ENCODE measurements at places on chromosomes 2 and 18.

DNA sequence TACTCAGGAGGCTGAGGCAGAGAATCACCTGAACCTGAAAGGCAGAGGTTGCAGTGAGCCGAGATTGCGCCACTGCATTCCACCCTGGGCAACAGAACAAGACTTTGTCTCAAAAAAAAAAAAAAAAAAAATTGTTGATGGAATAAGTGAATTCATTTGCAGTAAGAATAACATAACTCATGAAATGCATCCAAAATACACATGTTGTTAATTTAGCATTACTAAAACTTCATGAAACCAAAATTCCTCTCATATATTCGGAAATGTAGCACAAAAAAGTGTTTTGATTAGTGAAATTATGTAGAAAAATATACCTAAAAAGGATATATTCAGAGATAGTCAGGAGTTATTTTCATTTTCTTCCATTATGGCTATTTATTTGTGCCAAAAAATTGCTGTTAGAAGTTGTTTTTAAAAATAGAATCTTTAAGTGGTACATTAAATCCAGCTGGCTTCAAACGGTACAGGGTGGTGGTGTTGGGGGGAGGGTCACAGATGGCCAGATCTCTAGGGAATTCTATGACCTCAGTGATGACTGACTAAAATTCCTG is 78.2 kb upstream of the UGP2 start:
- no peak for DNase-seq

DNA sequence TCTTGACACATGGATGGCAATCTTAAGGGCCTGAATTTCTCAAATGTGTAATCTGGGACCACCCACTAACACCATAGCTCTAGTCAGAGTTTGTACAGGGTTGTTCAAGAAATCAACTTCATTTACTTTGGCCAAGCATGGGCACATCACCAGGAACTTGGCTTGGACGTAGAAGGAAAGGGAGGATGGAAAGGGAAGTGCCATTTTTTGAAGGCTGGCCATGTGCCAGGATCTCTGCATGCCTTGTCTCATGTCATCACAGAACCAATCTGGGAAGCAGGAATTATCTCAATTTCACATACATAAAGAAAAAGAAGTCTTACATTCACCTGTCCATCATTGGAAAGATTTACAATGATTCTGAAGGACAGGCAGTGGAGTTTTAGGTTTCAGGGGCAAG is 128.1 kb downstream of the ANTXR1 start:
- DNase-seq: no peak

DNA sequence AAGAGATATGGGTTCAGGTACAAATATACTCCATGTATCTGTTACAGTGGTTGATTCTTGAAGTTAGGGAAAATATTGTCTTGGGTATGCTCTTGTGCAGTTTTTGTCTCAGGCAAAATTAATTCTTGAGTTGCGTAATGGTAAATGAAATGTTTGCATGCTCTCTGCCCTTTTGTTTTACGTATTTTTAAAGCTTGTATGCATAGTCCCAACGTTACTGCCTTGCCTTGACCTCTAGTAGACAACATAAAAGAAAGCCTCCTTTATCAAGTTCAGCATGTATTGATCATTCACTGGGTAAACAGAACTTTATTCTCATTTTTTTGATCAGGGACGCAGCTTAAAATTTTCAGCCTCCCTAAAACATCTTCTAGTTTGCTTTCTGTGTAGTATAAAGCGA is 283.1 kb downstream of the THSD7B start:
- no peak for DNase-seq

DNA sequence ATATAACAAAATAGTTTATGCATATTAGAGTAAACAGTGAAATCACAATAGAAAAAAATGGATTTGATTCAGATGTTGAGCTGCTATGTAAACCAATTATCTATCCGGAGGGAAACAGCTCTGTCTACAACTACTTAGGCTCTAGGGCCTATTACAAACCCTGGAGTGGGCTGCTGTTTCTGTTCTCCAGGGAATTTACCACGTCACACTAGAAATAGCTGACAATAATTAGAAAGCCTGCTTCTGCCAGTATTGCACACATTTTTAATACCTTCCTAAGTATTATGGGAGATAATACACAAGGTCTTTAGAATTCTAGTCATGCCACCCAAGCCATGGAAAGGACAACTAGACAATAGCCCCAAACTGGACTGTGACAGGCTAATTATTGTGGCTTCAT is 411.1 kb downstream of the FIGN start:
- no peak for DNase-seq

DNA sequence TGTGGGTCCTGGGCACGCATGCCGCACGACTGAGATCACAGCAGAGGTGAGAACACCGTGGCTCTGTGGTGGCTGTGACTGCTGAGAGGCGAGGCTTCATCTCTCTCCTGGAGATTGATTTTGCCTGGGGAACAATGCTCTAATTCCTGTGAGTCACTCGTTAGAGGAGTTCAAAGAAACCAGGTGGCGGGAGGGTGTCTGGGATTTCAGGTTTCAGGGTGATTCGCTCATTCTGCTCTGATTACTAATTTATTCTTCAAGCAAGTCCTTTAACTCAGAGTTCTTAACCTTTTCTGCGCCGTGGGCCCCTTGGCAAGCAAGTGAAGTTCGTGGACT is 56.3 kb downstream of the GLI2 start:
- no peak for DNase-seq

DNA sequence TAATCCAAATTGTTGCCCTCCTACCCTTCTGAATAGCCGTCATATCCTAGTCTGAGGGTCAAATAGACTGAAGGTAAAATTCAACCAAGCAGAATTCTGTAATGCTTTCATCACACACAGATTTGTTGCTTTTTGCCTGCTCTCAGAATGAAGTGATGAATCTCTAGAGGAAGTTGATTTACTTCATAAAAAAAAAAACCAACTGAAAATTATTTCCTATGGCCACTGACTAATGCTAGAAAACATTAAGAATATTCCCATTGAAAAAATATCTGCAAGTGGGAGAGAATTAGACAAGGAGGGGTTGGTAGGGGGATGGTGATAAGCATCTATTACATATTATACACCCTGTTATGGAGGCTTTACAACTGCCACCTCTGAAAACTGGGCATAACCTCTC is 2.3 kb upstream of the IL1RL2 start:
- no peak for DNase-seq

DNA sequence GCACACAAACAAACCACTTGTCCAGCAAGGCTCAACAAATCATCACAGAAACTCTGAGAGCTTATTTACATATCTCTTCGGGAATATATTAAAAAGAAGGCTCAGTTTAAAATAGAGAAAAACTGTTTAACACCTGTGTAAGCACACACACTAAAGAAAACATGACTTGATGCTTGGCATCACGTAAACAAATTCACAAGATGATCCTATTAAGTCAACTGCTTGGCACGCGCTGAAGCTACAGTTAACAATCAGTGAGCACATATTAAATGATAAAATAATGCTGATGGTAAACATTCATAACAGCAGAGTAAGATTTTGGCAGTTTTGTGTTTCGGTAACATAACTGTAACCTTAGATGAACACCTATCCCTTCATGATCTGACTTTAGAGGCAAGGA is 4.3 kb upstream of the HES6 start:
- no peak for DNase-seq

GRCh38 chr18:51988277-51988676 is 351.7 kb upstream of the DCC start:
- DNase-seq: no peak

DNA sequence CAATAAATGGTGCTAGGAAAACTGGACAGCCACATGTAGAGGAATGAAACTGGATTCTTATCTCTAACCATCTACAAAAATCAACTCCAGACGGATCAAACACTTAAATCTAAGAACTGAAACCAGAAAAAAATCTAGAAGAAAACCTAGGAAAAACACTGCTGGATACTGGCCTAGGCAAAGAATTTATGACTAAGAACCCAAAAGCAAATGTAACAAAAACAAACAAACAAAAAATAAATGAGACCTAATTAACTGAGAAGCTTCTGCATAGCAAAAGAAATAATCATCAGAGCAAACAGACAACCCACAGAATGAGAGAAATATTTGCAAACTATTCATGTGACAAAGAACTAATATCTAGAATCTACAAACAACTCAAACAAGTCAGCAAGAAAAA is 314.0 kb upstream of the REV1 start:
- no peak for DNase-seq

GRCh38 chr2:37563375-37564015 is 107.9 kb downstream of the CDC42EP3 start:
- no peak for DNase-seq

DNA sequence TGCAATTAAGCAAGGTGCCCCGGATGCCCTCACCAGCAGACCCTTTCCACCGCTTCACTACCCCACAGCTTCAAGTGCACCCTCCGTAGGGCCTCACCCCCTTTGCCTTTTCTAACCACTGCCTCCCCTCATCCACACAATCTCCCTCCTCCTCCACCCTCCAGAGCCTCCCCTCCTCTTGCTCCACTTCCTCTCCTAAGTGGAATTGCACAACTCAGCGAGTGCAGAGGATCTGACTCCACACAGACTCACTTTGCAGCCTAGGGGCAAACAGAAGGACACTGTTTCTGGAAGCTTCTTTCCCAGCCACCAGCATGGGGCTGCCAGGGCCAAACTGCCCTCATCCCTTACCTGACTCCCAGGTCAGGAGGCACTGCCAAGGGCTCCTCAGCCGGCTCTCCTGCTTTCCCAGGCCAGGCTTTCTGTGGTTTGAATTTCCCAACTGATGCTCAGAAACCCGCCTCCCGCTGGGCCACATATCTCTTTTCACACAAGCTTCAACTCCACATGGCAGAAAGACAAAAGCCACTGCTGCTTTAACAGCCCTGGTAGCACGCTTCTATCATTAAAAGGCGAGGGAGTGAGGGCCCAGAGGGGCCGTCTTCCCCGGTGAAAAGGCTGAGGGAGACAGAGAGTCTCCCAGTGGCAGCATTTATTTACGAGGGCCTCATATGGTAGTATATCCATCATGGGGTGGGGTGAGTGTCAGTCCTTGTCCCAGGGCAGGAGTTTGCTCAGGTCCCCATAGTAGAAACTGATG is 74.7 kb upstream of the MGAT4A start:
- no peak for DNase-seq

DNA sequence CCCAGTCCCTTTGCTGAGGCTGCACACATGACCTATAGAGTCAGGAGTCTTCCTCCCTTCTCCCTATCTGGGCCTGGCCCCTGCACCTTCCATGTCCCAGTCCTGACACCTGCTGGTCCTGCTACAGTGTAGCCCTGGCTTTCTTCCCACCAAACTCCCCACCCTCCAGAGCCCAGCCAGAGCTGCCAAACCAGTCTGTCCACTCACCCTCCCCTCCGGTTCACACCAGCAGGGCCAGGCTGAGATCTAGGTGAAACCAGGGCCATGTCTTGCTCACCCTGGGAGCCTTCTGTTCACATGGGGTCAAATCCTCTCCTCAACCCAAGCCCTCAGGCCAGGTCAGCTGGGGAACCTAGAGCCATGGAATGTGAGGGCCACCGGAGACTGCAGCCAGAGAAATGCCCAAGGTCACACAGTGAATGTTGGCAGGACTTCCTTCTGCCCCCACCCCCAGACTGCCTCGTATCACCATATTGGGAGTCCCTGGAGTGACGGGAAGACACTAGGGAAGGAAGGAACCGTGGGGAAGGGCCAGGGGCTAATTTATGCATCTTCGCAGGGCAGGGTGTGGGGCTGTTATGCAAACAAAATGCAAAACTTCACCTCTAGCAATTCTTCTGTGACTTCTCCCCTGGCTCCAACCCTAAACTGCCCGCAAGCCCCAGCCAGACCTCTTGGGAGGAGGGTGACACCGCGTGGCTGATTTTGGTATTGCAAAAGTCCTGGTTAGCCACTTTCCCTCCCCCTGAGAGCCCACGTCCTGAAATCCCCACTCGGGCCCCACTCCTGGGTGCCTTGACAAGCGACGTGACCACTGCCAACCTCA is 14.6 kb downstream of the TNS1 start:
- peak; percentile 53 for DNase-seq

DNA sequence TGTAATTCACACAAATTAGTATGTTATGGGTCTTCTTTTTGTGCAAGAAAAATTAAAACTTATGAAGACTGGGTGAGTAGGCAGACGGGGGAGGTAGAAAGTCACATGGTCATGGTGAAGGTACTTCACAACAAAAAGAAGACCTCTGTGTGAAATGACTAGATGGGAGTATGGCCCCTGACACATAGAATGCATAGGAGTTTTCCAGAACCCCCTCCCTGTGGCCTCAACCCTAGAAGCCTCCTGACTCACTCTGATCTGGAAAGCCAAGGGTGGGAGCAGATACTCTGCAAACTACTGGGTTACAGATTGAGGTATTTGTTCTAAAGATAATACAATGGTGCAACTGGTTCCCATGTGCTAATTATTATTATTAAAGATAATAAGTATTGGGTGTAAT is 23.2 kb downstream of the SATB2 start:
- no peak for DNase-seq

GRCh38 chr18:79070486-79070885 is 1.3 kb downstream of the ATP9B start:
- DNase-seq: no peak

GRCh38 chr2:42855221-42855970 is 63.0 kb upstream of the HAAO start:
- DNase-seq: no peak

DNA sequence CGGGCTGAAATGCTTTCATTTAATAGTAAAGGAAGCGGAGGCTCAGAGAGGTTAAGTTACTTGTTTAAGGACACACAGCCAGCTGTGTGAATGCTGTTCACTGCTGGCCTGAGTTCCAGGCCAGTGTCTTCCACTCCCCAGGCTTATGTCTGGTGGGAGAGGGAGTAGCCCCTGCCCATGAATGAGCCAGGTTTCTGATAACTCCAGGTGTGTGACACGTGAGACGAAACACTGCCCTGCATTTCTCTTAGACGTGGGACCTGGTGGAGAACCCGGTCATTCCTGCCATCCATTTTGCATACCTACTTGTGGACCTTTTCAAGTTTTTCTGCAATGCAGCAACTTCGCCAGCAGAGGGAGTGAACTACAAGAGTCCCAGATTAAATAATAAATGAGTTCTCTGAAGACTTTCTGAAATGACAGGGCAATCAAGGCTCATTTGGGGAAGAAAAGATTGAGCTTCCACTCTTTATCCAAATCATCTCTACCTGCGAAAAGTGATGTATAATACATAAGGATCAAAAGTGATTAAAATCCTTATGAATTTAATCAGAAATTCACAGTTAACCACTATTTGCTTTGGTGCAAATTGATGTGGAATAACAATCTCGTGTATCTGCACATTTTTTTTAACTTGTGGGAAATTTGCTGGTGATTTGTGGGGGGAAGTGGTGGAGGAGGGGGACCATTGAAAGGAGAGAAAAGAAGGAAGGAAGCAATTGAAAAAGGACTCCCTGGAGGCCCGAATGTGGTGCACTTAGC is 79.4 kb upstream of the ASB18 start:
- no peak for DNase-seq

GRCh38 chr2:62178741-62179271 is 17.1 kb upstream of the B3GNT2 start:
- no peak for DNase-seq
